IPS DF 6.9 (cell line): ENCODE measurements at places on chromosomes 6 and 20.
A peak's percentile ranks its signal among the peaks of the same experiment; 100 is the strongest.

GRCh38 chr6:130065609-130066156 is 47.3 kb downstream of the L3MBTL3 start:
- no peak for DNase-seq

DNA sequence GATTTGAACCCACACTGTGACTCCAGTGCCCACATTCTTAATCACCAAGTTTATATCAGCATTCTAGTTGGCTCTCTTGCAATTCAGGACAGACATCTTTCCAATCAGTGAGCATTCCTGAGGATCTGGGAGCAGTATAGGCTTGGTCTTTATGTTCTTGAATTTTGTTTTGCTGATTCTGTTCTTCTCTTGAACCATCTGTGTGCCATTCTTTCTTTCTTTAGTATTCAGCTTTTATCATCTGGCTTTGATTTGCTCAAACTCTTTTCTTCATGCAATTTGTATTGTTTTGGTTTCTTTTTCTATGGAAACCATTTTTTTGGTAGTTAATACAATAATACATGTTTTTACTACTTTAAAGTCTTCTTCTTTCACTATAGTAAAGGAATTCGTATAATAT is 162.4 kb downstream of the CD109 start:
- DNase-seq = no peak

GRCh38 chr6:133214267-133214666 is 26.9 kb upstream of the EYA4 start:
- no peak for DNase-seq

- no peak for DNase-seq
These were observed 101.3 kb downstream of the COL21A1 start for GRCh38 chr6:56146086-56146485.

- DNase-seq = no peak
These were observed 141.3 kb downstream of the QRSL1 start for GRCh38 chr6:106770663-106771062.

GRCh38 chr6:119449331-119450156 is 100.0 kb upstream of the MAN1A1 start:
- no peak for DNase-seq

DNA sequence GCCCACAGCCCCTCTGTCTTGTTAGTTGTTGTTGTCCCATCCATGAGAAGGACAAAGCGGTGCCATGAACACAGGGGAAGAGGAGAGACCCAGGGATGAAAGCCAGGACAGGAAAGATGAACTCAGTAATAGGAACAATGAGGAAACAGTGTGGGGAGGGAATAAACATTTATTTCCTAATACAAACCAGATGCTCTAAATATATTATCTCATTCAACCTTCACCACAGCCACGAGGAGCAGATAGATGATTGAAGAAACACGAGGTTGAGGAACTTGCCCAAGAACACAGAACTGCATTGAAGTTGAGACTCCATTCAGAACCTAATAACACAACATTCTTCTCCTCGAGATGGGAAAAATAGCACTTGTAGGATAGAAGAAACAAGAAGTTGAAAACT is 53.0 kb upstream of the AIG1 start:
- no peak for DNase-seq

GRCh38 chr6:37625591-37626374 is 71.9 kb downstream of the MDGA1 start:
- DNase-seq = no peak

- DNase-seq = no peak
These were observed 255.5 kb downstream of the ARHGAP18 start for GRCh38 chr6:129454488-129454887.

GRCh38 chr6:74976701-74977100 is 229.2 kb downstream of the COL12A1 start:
- no peak for DNase-seq

- no peak for DNase-seq
These were observed 60.6 kb downstream of the BTBD9 start for GRCh38 chr6:38579010-38579628.

- no peak for DNase-seq
These were observed 912 bp upstream of the SENP6 start for GRCh38 chr6:75600768-75601167.

DNA sequence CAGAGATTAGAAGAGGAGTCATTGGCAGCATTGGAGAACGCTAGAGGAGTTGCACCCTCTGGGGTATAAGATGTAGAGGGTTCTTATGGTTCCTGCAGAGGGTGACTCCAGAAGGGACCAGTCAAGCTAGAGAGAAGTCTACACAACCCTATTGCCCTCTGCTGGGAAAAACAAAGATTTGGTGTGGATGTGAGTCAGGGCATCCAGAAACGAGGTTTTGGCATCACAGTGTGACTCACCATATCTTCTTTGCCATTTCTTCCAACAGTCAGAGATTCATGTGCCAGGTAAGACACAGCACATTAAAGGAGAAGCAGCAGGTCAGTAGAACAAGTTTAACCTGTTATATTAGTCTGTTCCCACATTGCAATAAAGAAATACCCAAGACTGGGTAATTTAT is 598.8 kb downstream of the MAFB start:
- no peak for DNase-seq

- DNase-seq = no peak
These were observed 560.8 kb upstream of the IMPG1 start for GRCh38 chr6:76633259-76633658.

- peak; percentile 31 for DNase-seq
These were observed 12.0 kb downstream of the CD83 start for GRCh38 chr6:14129575-14129974.

GRCh38 chr6:17032988-17033634 is 68.7 kb upstream of the STMND1 start:
- no peak for DNase-seq

- no peak for DNase-seq
These were observed 140.3 kb upstream of the SULF2 start for GRCh38 chr20:47925593-47925992.

- DNase-seq = no peak
These were observed 1.1 kb downstream of the SOD2 start for GRCh38 chr6:159691963-159692287.

DNA sequence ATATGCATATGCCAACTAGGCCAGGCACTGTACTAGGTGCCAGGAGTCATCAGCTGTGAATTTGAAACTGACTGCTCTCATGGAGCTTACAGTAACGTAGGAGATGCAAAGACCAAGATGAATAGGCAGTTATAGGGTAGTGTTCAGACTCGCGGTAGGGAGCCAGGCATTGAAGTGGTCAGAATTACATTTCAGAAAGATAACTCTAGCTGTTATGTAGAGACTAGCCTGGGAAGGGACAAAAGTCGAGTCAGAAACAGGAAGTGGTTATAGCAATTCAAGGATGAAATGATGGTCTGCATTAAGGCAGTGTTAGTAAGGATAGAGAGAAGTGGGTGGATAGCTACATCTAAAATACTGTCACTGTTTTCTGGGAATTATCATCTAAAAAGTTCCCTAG is 56.6 kb downstream of the PCMT1 start:
- no peak for DNase-seq

GRCh38 chr6:123430970-123431369 is 205.8 kb downstream of the TRDN start:
- DNase-seq = no peak

DNA sequence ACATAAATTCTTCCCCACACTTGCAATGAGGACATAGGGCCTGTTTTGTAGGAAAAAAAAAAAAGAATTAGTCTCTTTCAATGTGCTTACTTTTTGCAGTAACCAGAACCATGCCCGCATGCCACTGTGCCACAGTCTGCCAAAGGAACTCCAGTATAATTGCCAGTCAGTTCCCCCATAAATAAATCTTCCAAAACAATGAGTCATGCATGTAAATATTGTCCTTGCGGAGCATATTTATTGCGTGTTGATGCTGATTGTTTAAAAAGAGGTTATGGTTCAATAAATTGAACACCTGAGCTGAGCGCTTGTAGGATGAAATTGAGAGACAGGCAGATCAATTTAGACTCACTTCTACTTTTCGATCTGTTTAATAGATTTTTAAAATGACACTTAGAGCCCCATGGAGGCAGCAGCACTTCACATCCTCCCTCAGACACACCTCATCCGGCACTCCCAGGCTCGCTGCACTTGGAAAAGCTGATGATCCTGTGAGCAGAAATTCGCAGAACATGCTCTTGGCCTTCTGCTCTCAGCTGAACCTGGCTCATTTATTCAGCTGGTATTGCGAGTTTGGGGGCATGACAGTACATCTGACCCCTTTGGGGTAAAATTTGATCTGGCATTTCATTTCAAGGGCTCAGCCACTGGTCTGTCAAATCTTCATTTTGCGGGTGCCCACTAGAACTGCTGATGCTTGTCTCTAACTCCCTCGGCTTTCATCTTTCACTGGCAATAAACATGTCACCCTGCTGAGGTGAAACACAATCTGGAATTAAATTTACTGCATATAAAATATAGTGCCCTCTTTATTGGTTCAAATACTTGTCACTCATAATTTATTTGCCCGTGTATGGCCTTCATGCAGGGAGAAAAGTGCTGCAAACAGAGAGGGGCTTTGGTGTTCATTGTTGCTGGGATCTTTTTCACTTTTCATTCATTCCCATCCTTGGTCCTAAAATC is 371.1 kb upstream of the POU3F2 start:
- DNase-seq = no peak

GRCh38 chr20:12241065-12241464 is 323.4 kb downstream of the BTBD3 start:
- no peak for DNase-seq

- peak; percentile 29 for DNase-seq
These were observed 171.4 kb downstream of the GMPR start for GRCh38 chr6:16409531-16410441.

DNA sequence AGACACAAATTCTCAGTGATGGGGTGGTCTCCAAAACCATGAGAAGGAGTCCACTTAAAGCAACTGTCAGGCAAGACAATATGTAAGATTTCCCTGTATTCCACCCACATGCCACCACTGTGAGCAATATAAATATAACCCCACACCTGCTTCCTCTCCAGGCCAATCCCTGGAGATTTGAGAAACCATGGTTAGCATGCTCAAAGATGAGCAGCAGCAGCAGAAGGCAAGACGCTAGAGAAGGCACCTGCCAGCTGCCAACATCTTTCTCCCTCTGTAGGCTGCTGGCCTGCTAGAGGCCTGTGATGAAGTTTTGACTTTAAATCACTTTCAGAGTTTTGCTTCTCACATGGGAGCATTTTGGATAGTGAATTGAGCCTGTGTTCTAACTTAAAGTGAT is 7.9 kb upstream of the SOD2 start:
- DNase-seq = no peak

- no peak for DNase-seq
These were observed 1.2 kb downstream of the SLC2A4RG start for GRCh38 chr20:63740627-63741353.

DNA sequence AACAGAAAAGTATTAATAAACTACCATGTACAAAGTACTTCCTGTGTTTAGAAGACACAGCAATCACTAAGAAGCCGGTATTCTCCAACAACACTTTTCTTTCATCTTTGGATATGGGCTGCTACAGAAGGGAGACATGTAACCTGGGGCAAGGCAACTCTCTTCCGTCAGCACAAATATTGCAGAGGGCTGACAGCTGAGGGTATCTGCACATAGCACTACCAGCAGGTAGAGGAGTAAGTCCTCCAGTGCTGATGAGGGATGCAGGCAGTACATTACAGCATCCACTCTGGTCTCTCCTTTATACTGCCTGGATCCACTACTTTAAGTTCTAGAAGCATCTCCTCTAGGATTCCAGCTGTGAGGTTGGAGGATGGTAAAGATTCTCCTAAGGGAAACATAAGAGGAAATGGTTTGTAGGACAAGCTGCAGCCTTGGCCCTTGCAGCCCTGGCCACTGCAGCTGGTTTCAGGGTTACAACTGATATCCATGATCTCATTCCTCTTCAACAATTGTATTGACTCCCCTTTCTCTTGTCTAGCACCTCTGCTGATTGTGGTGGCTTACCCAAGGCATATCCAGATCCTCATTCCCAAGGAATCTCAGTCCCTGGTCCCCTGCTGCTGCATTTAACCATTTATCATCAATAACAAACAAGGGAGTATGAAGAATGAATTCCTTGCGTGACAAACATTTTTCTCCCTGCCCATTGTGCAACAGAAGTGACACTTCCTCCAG is 110.7 kb upstream of the ADGRF1 start:
- DNase-seq = no peak

- DNase-seq = no peak
These were observed 230.9 kb downstream of the SYNDIG1 start for GRCh38 chr20:24700166-24700860.

DNA sequence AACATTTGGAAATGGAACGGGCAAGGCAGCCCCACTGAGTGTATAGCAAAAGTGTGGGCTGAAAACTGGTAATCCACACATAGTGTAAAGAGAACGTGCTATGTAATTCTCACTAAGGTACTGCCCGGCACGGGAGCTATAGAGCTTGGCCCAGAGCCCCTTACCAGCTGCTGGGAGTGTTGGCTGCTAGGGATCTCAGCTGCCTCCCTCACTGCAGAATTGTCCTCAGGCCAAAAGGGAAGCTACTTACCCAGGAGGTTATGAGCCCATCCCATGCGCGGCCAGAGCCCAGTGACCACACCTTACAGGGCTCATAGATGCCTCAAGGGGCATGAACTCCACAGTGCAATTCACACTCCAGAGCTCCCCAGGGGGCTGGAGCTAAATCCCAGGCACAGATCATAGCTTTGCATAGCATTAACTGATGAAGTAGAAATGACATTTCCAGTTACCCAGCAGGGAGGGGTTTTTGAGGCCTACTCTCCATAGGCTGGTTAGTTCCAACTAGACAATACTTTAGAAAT is 56.8 kb downstream of the LINC00237 start:
- no peak for DNase-seq

DNA sequence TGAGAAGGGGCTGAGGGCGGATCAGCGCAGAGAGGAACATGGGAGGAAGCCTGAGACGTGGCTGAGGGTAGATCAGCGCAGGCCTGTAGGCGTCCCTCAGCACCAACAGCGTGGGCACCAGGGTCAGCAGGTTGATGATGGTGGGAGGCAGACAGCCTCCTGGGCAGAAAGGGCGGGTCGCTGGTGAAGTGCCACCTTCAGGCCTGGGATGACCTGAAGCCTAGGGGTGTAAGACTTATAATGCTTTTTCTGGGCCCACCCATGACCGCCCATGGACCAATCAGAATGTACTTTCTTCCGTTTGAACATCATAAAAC is 462.1 kb downstream of the TBC1D32 start:
- no peak for DNase-seq

DNA sequence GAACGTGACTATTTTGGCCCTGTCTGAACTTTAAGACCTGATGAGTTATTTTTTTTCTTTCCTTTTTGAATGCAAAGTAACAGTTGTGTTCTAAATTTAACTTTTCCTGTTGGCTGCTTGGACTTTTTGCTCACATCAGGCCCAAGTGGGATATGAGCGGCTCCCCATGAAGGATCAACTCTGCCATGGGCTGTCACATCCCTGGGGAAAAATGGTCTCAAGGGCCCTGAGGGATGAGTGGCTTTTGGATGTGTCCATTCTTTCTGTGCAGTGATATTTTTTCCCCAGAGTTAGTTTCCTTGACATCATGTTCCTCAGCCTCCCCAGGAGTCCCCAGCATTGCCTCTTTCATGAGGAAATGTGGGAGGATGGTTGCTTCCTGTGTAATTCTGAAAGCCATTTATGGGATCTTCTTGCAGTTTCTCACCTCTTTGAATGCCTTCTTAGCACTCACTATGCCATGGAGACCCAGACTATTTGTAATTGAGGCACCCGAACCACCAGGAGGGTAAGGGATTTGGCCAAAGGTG is 92.5 kb downstream of the SLC24A3 start:
- no peak for DNase-seq
